Stimulated activated CD4-positive, alpha-beta T cell treated with anti-CD3 and anti-CD28 coated beads, Interleukin-15, amount 100 ng/mL, for 48 hours (primary cell): ENCODE measurements at places on chromosomes 4 and X.

DNA sequence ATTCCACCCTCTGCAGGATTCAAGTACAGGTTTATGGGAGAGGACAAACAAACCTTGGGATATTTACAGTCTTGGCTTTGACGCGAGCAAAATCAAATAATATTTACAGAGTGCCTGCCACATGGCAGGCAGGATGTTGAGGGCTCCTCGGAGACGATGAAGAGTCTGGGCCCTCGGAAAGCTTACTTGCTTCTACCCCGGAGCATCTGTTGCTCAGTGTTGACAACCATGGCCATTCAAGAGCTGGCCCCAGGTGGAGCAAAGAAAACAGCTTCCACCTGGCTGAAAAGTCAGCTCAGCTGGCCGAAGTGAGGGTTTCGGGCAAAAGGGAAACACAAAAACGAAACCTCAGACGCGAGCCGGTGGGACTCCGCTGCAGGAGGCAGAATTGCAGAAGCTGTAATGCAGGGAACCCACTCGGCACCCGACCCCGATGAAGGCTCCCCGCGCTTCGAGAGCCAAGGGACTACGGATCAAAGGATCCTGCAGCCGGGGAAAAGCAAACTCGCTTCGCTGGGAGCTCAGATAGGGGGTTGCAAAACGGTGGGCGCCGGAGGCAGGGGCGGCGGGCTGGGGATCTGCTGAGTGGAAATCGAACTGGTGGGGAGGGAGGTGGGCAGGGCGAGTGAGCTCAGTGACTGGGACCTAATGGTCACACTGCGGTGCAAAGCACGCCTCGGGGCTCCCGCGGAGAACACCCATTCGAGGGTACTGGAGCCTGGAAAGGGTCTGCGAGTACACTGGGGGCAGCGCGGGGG lies 805 bp downstream of the ATP8A1 start:
- DNase-seq = no peak

DNA sequence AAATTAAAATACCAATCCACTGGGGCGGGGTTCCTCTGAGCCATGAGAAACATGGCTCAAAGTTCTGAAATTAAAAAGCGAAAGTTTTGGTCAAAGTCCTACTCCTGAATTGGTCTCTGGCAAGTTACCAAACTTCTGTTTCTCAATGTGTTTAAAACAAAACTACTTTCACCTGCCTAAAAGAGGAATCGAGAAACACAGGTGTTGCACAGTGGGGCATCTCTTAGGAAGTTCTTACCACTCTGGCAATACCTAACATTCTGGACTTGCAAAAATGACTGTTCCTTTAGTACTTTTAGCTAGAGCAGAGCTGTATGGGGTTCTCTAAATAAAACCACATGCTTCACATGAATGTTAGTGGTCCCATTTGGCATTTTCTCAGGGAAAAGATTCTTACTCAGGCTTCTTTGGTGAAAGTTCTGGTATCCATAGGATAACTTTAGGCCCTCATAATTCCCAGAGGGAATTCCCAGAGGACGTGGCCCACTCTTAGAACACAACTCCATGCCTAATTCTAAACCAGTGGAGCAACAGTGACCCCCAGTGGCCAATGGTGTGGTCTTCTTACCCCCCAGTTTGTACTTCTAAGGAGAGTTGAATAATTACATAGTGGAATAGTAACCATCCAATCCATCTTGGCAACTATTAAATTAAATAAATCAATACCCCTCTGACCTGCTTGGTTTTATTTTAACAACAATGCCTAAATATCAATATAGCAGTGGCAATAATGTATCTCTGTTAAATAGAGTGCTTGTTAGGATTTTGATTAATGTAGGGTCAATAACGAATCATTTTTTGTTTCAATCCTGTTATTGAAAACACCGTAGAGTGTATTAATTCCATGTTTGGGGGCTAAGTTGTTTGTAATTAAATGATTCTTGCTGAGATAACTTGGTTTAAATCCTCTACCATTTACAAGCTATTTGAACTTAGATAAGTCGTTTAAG lies 21.9 kb downstream of the BMP3 start:
- no peak for DNase-seq

- no peak for DNase-seq
Measured at GRCh38 chr4:99811850-99812249, 4.8 kb upstream of the DAPP1 start.

DNA sequence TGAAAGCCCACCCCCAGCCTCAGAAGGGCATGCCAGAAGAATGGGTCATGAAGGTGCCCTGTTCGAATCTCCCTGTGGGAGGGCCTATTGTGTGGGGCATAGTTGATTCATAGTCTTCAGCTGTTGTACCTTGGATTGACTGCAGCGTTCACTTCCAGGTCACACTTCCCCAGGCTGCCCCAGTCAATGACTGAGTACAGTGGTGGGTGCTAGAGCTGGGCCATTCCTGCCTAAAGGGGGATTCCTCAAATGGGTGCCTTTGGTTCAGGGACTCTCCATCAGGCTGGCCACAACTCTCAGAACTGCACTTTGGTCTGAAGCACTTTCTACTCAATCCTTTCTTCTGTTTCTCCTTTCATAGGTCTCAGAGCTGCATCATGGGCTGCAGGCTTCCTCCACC lies 35.0 kb upstream of the RASGEF1B start:
- no peak for DNase-seq

- no peak for DNase-seq
Measured at GRCh38 chr4:39032218-39033085, at the start of gene TMEM156. TMEM156 (minus strand) TSS chr4:39032409; CDS start chr4:39032313, 96 bp downstream.

GRCh38 chr4:164937576-164938270 lies 39.7 kb downstream of the TRIM61 start:
- no peak for DNase-seq

DNA sequence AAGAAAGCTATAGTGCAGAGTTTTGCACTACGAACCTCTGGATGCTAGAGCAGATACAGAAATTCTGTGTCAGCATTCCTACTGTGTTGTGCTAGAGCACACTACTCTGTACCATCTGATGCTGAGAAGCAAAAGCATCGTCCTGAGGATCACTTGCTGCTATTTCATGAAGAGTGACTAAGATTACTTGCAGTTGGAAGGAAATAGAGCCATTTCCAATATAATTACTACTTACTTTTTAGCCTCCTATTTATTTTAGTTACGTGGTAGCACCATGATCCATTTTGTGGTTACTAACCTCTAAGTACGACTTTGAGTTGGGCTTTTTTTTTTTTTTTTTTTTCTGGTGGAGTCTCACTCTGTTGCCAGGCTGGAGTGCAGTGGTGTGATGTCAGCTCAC lies 226.7 kb downstream of the PALLD start:
- no peak for DNase-seq

GRCh38 chr4:52873861-52874343 lies 11.8 kb downstream of the RASL11B start:
- no peak for DNase-seq

DNA sequence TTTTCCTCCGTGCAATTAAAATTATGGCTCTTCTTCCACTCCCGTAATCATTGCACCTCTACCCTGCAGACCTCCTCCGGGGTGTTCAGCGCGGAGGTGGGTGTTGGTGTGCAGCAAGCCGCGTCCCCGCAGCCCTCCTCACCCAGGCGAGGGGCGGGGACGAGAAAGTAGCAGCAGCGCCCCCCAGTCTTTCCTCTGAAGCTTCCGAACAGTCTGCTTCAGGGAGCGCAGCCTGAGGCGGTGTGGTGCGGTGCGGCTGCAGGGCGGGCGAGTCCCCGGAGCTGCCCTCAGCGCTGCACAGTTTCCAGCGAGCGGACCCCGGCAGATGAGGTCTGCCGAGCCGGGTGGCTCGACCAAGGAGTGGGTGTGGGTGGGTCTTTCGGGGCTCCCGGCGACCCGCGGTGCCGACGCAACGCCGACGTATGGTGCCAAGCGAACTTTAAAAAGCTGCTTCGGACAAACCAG lies at the start of gene FRAS1:
Gene FRAS1 (plus strand): TSS at position 189 of the 465 bp plus-strand sequence. CDS start 687 bp downstream, outside the sequence.
- DNase-seq = no peak

- DNase-seq = no peak
Measured at GRCh38 chr4:94961420-94961819, 203.7 kb downstream of the BMPR1B start.

DNA sequence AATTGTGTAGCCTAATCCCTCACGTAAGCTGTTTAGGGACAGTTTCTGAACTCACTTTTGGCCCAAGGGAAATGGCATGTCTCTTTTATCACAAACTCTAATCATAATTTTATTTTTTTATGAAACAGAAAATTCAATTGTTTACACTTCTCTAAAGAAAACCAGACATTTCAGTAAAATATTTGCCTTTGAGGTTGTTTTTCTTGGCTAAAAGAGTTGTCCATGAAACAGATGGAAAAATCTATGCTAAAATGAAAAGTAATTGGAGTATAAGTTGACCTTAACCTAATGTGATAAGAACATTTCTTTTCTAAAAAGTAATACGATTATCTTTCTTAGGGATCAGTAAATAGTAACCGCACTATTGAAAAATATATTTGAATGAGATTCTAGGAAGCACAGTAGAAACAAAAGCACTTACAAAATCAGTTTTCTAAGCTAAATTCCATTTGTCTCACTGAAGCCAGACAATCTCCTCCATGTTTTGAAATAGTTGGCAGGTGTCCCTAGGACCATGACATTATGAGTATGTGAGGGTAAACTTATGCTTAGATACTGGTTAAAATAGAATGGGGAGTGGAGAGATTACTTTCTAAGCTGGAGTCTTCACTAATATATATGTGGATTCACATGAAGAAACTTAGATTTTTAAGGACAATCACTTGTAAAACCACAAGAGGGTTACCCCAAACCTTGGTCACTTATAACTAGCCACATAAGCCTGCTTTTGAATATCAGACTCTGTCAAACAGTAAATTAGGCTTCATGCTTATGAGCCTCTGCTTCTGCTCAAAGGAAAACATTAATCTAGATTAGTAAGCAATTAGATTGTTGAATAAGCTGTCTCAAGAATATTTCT lies 20.1 kb upstream of the TET2 start:
- DNase-seq = no peak

DNA sequence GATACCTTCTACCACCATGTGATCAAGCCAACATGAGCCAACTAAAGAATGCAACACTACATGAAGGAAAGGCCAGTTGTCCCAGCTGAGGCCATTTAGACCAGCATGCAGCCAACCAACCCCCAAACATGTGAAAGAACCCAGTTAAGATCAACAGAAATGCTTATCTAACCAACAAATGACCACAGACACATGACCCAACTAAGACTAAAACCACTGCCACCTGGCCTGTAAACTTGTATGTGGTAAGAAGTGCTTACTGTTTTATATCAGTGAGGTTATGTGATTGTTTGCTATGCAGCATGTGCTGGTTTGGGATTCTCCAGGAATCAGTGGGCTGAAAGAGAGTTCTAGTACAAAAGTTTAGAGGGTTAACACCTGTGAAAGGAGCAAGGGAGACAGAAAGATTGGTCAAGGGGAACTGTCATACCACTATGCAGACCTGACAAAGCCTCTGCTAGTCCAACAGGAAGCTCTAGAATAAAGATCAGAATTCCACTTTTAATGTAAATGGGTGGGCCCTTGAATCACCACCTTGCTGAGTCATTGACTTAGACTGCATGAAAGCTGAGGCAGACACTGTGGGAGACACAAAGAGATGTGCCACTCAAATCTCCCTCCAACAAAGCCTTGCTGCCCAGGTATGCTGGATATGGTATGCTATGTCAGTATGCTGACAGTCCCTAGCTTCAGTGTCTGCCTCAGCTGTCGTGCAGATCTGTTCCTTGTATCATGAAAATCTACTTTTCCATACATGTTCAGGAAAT lies 6.1 kb upstream of the SH3D19 start:
- DNase-seq = no peak

- no peak for DNase-seq
Measured at GRCh38 chrX:133294126-133294525, 76.0 kb upstream of the TFDP3 start.

DNA sequence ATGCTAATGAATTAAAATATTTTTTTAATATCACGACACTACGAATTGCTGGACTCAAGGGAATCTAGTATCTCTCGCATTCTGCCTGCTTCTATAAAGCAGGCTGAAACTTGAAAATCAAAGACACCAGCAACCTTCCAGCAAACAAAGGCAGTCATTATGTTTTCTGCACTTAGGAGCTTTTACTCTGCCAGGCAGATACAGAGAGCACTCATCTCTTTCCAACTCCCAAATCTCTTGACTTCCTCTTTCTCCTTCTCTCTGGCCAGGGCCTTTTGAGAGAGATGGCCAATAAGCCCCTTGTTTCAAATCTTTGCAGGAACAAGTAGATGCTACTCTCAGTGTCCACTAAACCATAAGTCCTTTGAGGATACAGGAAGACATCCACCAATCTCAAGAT lies 95.2 kb upstream of the KLF3 start:
- no peak for DNase-seq

- no peak for DNase-seq
Measured at GRCh38 chr4:121143131-121143530, 21.0 kb downstream of the TNIP3 start.

DNA sequence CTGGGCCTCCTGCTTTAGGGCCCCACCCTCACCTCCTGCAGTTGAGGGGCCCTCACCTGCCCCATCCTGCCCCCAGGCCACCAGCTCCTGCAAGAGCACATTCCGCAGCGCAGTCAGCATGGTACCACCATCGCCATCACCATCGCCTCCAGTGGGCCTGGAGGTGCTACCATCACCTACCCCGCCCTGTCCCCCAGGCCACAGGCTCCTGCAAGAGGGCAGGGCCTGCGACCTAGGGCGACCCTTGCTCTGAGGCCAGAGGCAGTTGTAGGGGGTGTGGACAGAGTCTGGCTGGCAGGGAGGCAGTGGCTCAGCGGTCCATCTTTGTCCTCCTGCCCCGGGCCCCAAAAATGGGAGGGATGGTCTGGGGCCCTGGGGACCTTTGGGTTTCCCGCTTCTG lies 3.9 kb upstream of the HAUS7 start:
- no peak for DNase-seq

DNA sequence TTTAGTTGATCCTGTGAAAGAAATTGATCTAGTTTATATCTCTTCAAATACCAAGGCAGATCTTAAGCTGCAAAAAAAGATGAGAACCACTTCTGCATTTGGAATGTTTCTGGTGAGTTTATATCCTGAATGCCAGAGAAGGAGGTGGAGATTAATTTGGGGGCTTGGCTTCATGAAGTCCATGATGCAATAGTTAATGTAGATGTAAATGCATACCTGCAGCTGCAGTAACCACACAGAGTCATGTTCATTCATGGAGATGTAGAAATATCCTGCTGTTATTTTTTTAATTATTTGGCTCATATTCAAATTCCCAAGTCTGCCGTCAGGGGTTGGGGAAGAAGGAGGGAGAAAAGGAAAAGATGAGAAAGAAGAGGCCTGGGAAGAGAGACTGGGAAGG lies at the start of gene SULT1E1:
Gene SULT1E1 (minus strand): TSS at position 94 of the 400 bp plus-strand sequence. CDS start 2,501 bp downstream, outside the sequence.
- DNase-seq = no peak

GRCh38 chr4:95956094-95956493 lies 116.2 kb downstream of the PDHA2 start:
- DNase-seq = no peak

GRCh38 chr4:111556851-111557250 lies 588.4 kb upstream of the FAM241A start:
- DNase-seq = no peak

- DNase-seq = peak; percentile 52
Measured at GRCh38 chr4:110165382-110166286, 32.8 kb downstream of the ELOVL6 start.

- DNase-seq = no peak
Measured at GRCh38 chrX:115503099-115503498, 57.9 kb upstream of the PLS3 start.

GRCh38 chrX:85378461-85378860 lies 1.0 kb downstream of the POF1B start:
- no peak for DNase-seq

- no peak for DNase-seq
Measured at GRCh38 chr4:61309616-61310015, 109.5 kb downstream of the ADGRL3 start.

GRCh38 chr4:42615131-42615763 lies 41.7 kb downstream of the ATP8A1 start:
- DNase-seq = no peak
